Smooth muscle cell of trachea (primary cell): ENCODE measurements at places on chromosomes 3 and 15. TPM values are rescaled to one million over a fixed set of nuclear protein-coding genes. Genes with fewer than 3 reads are reported as not detected.

Gene KLHDC8B
- 43.6 and 58.7 TPM in 2 replicates for total RNA-seq

Gene NDN
- total RNA-seq = 59.6 and 132 TPM in 2 replicates

Gene WDR72
- not detected in 2 replicates for total RNA-seq

Gene PLSCR5
- not detected in 2 replicates for total RNA-seq

Gene FAM3D
- total RNA-seq = not detected in 2 replicates

Gene FILIP1L
- total RNA-seq = 19.5 and 26.5 TPM in 2 replicates

Gene CCR4
- total RNA-seq = not detected in 2 replicates

Gene OGG1
- 20.9 and 27.3 TPM in 2 replicates for total RNA-seq

Gene SLC12A8
- total RNA-seq = 5.4 and 10.9 TPM in 2 replicates

Gene AADACL2
- total RNA-seq = not detected in 2 replicates

Gene GALNT15
- total RNA-seq = 17.9 and 93.0 TPM in 2 replicates

Gene EPHB3
- total RNA-seq = 12.4 and 18.0 TPM in 2 replicates

Gene CACNA2D3
- under 0.01 and 0.15 TPM in 2 replicates for total RNA-seq

Gene CELSR3
- total RNA-seq = 1.0 and 3.5 TPM in 2 replicates

Gene STAC
- 2.5 and 3.6 TPM in 2 replicates for total RNA-seq

Gene TRIM42
- total RNA-seq = not detected in 2 replicates

Gene PTPRG
- 54.1 and 58.2 TPM in 2 replicates for total RNA-seq

Gene KNG1
- not detected in 2 replicates for total RNA-seq

Gene UBAP1L
- total RNA-seq = 1.5 and 2.0 TPM in 2 replicates

Gene SLC9C1
- total RNA-seq = not detected in 2 replicates

Gene FSTL1
- 752 and 963 TPM in 2 replicates for total RNA-seq

Gene MYO1E
- total RNA-seq = 82.2 and 107 TPM in 2 replicates

Gene TKT
- 680 and 1,459 TPM in 2 replicates for total RNA-seq

Gene TMEM87A
- total RNA-seq = 44.5 and 66.8 TPM in 2 replicates

Gene MESP1
- total RNA-seq = 0.29 and 0.50 TPM in 2 replicates

Gene MINDY2
- total RNA-seq = 23.5 and 24.4 TPM in 2 replicates

Gene ZMYND10
- 1.5 and 2.9 TPM in 2 replicates for total RNA-seq

Gene SUCNR1
- under 0.01 TPM in 1 of 2 replicates, not detected in the other for total RNA-seq

Gene RBM15B
- total RNA-seq = 30.4 and 58.7 TPM in 2 replicates

Gene C3orf80
- total RNA-seq = 0.15 and 0.17 TPM in 2 replicates

Gene KLHL40
- total RNA-seq = not detected in 2 replicates

Gene LMAN1L
- total RNA-seq = 0.15 TPM in 1 of 2 replicates, not detected in the other

Gene AHSG
- not detected in 2 replicates for total RNA-seq

Gene PFKFB4
- total RNA-seq = 10.0 and 12.2 TPM in 2 replicates

Gene SCAMP5
- 0.15 and 2.2 TPM in 2 replicates for total RNA-seq

Gene CALML4
- total RNA-seq = 0.50 and 3.6 TPM in 2 replicates

Gene DUOX1
- under 0.01 and 0.99 TPM in 2 replicates for total RNA-seq

Gene KCNMB2
- total RNA-seq = under 0.01 TPM in 1 of 2 replicates, not detected in the other
